H4 (cell line): ENCODE measurements at places on chromosomes 2 and 18. TPM values are rescaled to one million over a fixed set of nuclear protein-coding genes. Genes with fewer than 3 reads are reported as not detected.

DNA sequence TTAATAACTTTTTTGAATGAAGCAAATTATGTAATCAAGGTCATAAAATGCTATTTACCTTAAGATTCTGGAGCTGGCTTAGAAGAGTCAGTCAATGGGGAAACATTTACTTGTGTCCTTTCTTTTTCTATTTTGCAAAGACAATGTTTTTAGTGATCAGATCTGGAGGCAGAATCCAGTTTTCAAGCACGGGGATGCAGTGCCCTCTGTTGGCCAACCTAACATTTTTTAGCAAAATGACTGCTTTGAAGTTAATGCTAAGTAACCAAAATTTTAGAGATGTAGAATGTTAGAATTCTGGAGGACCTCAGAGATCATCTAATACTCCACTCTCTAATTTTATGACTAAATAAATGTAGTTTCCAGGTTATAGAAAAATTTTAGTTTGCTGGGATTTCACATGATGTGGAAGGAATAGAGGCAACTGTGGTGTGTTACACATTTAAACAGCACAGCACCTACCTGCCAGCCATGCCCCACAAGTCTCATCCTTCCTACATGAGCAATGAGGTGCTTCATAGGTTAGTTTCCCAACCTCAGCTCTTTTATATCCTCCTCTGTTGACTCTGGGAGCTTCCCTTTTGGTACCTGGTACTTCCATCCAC lies 23.6 kb upstream of the SLC9A4 start:
- DNase-seq, result peak; percentile 25

GRCh38 chr18:57276829-57277228 lies 75.5 kb upstream of the ST8SIA3 start:
- no peak for DNase-seq

The PLEK gene
- total RNA-seq, result 0.12 TPM in 1 of 2 replicates, not detected in the other

GRCh38 chr2:60992985-60993392 lies 24.5 kb upstream of the PEX13 start:
- DNase-seq, result no peak

The C1GALT1C1L gene
- 3.9 and 4.2 TPM in 2 replicates for total RNA-seq

DNA sequence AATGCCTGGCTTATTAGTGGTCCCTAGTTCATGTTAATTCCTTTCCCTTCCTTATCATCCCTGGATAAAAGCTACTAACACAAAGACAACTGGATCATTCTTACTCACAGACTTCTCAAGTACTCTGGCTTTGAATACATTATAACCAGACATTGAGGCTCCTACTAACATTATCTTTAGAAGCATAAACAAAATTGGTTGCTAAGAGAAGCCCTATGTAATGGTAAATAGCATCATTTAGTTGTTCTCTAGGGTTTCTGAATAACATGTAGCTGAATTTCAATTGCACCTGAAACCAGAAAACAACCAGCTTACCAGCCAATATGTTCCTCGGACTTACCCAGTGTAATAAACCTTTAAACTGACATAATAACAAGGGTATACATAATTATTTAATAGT lies 114.1 kb upstream of the NCKAP5 start:
- DNase-seq, result no peak

DNA sequence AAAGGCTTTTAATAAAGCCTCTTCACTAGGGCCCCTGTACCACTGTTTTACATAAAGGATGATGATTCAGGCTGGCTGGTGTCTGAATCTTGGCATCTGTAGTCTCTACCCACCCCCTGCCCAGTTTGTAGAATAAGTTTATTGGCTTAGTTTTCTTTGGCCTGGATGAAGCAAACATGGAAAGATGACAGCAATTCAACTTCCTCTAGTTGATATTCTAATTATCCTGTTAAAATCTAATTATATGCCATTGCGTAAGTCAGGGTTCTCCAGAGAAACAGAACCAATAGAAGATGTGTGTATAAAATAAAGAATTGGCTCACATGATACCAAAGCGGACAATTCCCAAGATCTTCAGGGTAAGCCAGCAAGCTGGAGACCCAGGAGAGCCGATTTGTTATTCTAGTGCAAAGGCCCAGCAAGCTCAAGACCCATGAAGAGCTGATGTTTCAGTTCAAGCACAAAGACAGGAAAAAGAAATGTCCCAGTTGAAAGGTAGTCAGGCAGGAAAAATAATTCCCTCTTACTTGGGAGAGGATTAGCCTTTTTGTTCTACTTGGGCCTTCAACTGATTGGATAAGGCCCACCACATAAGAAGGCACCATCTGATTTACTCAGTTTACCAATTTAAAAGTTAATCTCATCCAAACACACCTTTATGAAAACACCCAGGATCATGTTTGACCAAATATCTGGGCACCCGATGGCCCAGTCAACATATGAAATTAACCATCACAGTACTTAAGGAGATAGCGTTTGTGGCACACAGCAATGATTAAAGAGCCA lies 82.6 kb upstream of the LYPD1 start:
- DNase-seq, result no peak

- no peak for DNase-seq
These were observed 295.1 kb downstream of the GALR1 start for GRCh38 chr18:77544792-77545191.

DNA sequence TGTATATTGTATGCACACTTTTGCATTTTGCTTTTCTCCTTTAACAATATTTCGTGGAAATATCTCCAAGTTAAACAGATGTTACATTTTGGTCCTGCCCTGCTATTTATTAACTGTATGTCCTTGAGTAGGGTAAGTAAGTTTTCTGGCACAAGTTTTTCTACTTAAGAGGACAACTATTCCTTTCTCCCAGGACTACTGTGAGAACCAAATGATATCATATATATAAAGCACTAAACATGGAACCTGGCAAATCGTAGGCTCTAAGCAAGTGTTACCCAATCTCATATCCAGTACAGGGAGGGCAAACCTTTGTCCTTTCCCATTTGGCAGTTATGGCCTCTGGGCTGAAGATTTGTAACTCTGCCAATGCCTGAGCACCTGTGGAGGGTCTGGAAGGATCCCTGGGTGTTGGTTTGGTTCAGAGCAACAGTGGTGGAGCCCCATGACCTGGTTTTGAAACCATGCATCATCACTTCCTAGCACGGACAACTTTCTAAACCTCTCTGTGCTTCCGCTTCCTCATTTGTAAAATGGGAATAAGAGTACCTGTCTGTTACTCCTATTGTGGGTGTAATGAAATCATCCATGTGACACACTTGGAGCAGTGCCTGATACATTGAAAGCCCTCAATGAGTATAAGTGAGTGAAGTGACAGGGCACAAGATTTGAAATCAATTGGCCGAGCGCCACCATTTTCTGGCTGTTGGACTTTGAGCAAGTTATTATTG lies 28.3 kb upstream of the ICOS start:
- no peak for DNase-seq

GRCh38 chr2:28593160-28593755 lies 97.4 kb downstream of the PLB1 start:
- no peak for DNase-seq

GRCh38 chr2:188203776-188204175 lies 87.9 kb upstream of the GULP1 start:
- no peak for DNase-seq

- DNase-seq, result peak; percentile 48
These were observed 85.3 kb upstream of the EFEMP1 start for GRCh38 chr2:56008661-56009431.

The GATA6 gene
- 6.5 and 7.5 TPM in 2 replicates for total RNA-seq

The SERPINB7 gene
- total RNA-seq, result 1.3 TPM in 1 of 2 replicates, not detected in the other

DNA sequence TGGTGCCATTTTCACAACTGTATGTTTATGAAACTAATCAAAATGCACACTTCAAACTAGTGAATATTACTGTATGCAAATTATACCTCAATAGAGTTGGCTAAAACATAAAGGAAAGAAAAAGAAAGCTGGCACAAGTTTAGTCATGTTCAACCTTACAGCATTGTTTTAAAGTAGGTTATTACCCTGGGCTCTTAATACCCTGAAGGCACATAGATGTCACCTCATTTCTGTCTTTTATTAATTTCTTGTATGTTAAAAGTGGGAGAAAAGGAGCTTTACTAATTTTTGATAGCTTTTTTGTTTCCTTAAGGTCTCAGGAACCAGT lies 32.7 kb downstream of the TMEM131 start:
- no peak for DNase-seq

The COL6A3 gene
- 202 and 204 TPM in 2 replicates for total RNA-seq

DNA sequence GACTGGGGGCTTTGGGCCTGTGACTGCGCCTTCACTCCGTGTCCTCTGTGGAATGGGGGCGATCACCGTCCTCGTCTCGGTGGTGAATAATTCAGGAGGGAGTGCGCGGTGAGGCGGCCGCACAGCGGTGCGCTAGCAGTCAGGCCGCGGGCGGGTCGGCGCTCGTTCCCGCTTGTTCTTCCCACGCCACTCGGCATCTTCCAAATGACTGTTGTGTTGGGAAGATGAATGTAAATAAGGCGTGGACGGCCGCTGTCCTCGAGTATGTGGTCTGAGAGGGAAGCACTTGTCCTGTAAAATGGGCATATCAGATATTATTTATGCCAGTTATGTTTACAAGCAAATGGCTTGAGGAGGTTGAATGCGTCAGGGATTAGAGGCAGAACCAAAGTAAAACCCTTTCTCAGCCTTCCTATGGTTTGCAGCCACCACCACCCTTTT lies 608 bp upstream of the VPS4B start:
- DNase-seq, result no peak

DNA sequence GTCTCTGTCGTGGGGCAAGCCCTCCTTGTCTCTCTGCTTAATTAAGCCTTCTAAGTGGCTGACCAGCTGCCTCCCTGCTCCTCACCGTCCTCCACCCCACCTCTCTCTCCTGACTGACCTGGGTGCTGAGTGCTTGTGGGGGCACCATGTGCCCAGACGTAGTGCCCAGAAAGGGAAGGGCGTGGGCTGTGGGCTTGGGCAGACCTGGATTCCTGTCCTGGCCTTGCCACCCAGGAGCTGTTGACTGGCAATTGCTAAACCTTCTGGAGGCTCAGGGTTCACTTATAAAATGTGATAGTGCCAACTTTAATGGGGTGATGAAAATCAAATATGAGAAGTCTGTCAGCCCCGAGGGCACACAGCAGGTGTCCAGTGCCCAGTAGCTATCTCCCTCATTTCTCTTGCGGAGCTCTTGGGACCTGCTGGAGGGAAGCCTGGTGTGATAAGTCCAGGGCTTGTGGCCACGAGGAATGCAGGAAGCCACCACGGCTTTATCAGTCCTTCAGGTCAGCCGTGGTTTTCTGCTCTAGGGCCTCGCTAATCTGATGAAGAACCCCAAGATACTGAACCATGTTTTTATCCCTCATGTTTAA lies 22.0 kb upstream of the INHBB start:
- no peak for DNase-seq

The MAB21L4 gene
- not detected in 2 replicates for total RNA-seq

The UGT1A4 gene
- total RNA-seq, result 0.04 TPM in 1 of 2 replicates, not detected in the other

The MGAT4A gene
- 5.2 and 5.6 TPM in 2 replicates for total RNA-seq
